Stimulated activated CD4-positive, alpha-beta T cell treated with anti-CD3 and anti-CD28 coated beads, TNF-alpha, amount 100 ng/mL, for 1 hour (primary cell): ENCODE measurements at places on chromosomes 2 and 18.

DNA sequence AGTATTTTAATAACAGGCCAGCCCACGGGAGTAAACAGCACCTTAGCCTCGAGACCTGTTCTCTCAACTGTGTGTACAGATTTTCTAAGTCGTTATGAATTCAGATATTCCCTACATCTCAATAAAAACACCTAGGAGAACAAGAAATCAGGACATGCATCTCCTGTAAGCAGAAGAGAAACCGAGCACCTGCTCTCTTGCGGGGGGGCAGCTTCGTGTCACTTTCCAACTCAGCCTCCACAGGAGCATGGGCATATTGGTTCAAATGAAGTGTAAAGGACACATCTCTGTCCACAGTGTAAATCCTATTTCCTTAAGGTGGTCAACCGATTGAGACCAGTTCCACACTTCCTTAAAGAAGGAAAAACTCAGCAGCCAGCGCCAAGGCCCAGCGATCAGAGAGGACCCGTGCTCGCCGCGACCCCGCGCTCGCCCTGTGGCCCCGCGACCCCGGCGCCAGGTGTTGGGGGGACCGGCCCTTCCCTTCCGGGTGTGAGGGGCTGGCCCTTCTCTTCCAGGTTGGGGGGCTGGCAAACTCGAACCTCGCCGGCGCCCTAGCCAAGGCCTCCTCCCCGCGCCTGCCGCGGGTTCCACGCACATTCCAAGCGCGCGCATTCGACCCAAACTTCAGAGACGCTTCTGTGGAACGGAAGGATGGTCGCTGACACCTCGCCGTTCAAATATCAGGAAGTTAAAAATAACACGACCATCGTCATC lies 652 bp downstream of the SH3YL1 start:
- no peak for DNase-seq

DNA sequence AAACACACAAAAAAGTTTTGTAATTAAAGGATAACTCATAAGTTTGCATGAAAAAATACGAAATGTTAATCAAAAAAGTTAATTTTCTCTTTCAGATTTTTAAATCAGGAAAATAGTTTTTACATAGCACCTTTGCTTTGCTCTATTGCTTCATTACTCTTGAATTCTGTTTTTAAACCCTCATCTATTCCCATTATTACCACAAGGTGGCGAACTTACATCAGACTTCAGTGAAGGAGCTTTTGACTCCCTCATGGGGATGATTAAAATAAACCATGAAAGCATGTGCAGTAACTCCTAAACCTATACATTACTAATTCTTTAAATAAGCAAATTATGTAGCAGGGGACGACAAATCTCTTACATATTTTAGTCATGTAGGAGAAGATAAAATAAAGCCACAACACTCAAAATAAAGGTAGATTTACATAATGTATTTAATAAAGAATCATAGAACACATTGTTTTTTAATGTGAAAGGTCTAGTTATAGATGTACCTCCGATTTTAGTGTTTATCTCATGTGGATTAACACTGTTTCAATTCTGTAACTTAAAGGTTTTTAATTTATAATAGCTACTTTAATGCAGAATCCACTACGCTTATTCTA lies 105.2 kb downstream of the NETO1 start:
- no peak for DNase-seq

GRCh38 chr2:45834372-45834771 lies 182.9 kb downstream of the PRKCE start:
- no peak for DNase-seq

DNA sequence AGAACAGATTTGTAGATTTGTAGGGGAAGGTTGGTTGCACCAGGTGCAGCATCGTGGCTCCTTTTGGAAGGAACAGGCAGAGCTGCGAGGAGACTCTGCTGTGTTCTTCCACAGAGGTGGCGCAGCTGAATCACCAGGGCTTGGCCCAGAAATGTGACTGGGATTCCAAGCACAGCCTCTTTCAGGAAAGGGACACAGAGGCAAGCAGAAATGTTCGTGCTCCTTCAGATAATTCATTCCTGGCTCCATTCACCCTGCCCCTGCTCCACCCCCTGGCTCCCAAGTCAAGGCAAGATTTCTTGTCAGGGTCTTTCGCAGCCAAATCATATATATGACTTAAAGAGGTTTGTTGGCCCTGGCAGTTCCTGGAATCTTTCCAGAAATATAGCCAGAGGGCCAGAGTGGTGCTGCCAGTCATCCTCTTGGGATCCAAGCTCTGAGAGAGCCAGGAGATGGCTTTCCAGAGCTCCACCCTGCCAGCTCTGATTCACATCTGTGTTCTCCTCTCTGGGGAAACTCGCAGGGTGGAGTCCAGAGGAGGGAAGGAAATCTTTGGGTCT lies 203.9 kb upstream of the TANK start:
- no peak for DNase-seq

GRCh38 chr2:62660087-62660486 lies 45.4 kb upstream of the EHBP1 start:
- no peak for DNase-seq

DNA sequence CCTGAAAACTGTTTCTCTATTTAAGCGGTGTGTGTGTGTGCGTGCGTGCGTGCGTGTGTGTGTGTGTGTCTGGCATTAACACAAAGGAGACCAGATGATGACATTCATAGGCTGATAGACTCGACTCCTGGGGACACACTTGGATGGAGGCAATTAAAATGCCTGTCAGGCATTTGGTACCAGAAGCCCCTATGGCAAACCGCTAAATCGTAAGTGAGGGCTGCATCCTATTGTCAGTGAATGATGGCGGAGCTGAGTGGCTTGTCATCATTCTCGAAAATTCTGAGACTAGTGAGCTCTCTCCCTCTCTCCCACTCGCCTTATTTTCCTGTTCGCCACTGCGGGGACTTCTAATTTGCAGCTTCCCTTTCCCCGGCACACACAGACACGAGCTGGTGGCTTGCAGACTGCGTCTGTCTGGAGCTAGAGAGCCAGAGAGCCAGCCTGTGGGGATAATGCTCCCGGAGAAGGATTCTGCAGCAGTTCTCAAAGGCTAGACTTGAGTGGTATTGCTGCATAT lies 155.4 kb downstream of the MAP2 start:
- DNase-seq = no peak

DNA sequence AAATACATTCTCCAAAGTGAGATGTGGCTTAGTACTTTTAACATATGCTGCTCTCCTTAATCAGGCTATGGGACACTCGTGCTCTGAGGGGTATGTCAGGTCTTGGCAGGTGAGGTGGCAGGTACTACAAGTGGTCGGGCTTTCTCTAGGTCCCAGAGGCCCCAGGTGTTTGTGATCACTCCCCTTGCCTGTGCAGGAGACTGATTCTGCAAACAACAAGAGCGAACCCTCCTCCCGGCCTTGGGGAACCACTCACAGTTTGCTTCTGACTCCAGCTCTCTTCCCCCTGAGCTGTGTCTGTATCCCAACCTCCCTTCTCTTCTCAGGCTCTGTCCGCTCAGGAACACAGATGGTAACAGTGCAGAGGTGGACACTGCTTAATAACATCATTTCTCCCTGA lies 48.1 kb downstream of the ATOH8 start:
- no peak for DNase-seq

- no peak for DNase-seq
These were observed 60.3 kb downstream of the ARMC9 start for GRCh38 chr2:231258701-231259100.
